Astrocyte (in vitro differentiated cells and primary cell): ENCODE measurements at places on chromosomes 6 and 20. TPM values are rescaled to one million over a fixed set of nuclear protein-coding genes. Genes with fewer than 3 reads are reported as not detected.

- DNase-seq, result no peak
Observed at GRCh38 chr6:106161311-106161874, 75.3 kb downstream of the PRDM1 start.

The CFAP61 gene
- total RNA-seq, result not detected in 2 replicates

DNA sequence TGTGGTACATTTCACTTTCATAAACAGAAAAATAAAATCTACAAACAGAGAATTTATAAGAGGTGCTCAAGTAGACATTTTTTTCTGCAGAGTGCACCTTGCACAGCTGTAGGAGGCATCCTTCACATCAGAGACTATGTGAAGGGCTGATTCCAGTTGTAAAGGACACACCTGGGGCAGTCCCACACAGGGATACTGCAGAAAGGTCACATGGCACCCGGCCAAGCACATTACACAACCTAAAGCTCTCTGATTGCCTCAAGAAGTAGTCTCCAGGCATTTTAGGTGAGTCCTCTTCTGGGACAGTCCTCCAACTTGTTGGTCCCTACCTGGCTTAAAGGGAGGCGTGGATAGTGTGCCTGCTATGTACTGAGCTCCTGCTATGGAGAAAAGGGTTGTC is 502.9 kb upstream of the NOX3 start:
- DNase-seq, result no peak

DNA sequence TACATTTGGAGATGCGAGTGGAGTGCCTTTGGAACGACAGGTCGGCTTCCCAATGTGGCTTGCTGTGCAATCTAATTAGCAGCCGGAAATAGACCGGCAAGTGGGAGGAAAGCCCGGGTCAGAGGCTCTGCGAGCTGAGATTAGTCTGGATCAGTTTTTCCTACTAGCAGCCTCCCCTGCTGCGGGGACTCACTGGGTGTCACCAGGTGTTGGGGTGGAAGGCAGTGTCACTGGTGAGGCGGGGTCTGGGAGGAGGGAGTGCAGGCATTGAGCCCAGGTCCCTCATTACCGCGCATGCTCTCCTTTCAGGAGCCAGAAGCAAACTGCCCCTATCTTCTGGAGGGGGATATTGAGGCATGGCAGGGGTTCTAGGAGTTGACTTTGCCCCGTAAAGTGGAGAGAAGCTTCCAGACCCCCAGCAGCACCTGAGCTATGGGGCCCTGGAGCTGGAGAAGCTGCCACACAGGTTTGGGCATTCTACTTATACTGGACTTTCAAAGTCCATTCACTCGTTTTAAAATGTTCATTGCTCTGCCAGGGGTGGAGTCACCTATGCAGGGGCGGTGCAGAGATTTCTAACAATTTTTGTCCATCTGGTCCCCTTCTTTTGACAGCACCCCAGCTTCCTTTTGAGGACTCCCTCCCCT is 11.0 kb downstream of the SULF2 start:
- no peak for DNase-seq

GRCh38 chr20:52681288-52681687 is 290.9 kb upstream of the TSHZ2 start:
- DNase-seq, result no peak

- no peak for DNase-seq
Observed at GRCh38 chr6:33578164-33578563, 1.9 kb downstream of the BAK1 start.

The TNF gene
- 0.79 and 1.2 TPM in 2 replicates for total RNA-seq

The ATP6V1G2 gene
- 2.6 and 3.4 TPM in 2 replicates for total RNA-seq

GRCh38 chr6:154653385-154653784 is 79.8 kb upstream of the SCAF8 start:
- no peak for DNase-seq

DNA sequence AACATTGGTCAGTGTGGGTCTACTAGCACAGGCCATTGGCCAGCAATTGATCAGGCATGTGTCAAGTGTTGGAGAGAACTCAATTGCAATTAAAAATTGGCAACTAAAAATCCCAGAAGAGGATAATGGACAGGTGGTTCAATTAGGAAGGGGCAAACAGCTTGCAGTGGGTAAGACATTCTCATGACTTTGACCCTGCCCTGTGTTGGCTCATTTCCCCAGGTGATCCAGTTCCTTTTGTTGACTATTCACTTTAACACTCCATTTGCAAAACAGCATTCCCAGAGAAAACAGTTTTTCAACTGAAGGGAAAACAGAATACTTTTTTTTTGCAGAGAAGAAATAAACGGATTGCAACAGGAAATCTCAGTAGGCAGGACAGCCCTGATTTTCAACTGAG is 28.9 kb upstream of the SCGN start:
- DNase-seq, result no peak

The CCM2L gene
- 0.11 TPM in 1 of 2 replicates, not detected in the other for total RNA-seq

The SUMO4 gene
- 1.4 and 1.6 TPM in 2 replicates for total RNA-seq

DNA sequence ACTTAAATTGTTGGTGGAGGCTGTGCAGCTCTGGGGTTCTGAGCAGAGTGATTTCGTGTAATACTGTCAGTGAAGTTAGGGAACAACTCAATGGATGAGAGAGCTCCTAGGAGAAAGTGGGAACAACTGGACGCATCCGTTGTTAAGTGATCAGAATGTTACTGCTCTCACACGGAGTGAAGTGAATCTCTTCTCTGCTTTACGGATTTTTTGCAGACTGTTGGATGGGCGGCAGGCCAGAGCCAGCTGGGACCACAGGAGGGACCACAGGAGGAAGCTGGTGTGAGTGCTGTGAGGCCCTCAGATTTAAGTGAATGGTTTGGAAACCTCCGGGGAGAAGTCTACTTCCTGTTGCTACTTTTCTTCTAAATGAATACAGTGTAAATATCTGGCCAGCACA is 23.7 kb upstream of the PPP1R14C start:
- peak; percentile 10 for DNase-seq

GRCh38 chr6:125913864-125914351 is 42.7 kb upstream of the HINT3 start:
- peak; percentile 96 for DNase-seq

The PYGB gene
- total RNA-seq, result 199 and 206 TPM in 2 replicates

GRCh38 chr6:69349771-69350170 is 447.0 kb downstream of the LMBRD1 start:
- DNase-seq, result no peak

DNA sequence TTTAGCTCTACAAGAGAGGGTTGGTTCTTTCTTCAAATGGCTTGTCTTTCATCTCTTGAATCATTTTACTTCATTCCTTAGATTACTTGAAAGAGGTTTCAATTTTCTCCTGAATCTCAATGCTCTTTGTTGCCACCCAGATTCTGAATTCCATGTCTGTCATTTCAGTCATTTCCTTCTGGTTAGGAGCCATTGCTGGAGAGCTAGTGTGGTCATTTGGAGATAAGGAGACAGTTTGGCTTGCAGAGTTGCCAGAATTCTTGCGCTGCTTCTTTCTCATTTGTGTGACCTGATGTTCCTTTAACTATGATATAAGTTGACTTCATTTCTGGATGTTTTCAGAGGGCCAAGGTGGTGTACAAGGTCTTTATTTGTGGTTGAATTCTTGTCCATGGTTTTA is 157.8 kb downstream of the SLC22A3 start:
- DNase-seq, result peak; percentile 40

DNA sequence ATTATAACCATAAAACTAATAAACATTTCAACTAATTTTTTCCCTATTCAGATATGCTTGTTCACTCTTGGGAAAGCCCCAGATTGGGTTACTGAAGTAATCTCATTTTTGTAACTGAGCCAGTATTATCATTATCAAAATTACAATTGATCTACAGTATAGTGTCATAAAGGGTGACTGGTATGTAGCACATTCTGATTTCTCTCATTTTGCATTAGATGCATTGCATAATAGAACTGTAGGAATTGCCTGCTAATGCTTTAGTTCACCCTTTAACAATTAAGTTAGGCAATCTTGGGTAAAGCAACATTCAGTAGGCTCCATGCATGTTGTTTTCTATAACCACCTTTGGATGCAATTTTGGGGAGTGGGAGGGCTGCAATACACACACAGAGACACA is 150.8 kb upstream of the FLRT3 start:
- DNase-seq, result no peak

DNA sequence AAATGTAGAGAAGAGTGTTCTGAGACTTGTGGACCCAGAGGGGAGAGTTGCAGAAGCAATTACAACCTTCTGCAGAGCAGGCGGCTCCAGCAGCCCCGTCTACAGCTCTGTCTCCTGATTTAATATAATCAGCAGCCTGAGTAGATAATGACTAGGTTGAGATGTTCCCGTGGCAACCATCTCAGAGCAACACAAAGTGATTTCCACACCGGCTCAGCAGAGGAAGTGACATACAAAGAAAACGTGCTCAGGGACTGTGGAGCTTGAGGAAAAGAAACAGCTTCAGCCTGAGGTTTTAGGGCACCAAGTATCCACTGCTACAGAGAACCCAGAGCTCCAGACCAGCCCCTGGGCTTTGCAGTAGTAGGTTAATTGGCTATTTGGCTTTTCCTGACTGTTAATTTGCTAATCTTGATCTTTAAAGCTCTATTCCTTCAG is 136.4 kb downstream of the MTFR2 start:
- peak; percentile 63 for DNase-seq

The ENPP1 gene
- total RNA-seq, result 7.1 and 8.9 TPM in 2 replicates

DNA sequence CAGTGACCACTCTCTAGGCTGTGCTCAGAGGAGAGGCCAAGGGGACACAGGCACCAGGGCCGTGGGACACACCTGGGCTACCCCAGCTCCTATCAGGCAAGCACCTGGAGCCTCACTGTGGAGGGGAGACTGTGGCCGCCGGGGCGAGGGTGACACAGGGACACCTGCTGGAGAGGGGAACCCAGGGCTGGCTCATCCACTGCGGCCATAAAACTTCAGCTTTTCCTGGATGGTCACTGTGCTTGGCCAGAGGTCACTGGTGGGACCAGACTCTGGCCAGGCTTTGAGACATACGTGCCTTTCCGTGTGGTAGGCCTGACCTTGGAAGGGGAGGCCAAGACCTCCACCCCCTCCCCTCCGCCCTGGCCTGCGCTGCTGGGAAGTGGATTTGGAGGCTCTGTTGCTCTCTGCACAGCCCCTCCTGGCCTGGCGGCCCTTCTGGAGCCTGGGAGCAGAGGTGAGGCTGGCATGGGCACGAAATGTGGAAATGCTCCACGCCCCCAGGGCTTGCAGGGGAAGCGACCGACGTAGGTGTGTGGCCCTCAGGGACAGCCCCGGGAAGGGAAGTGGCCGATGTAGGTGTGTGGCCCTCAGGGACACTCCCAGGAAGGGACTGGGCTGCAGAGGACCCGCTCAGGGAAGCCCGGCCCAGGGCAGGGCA is 42.9 kb upstream of the BHLHE23 start:
- DNase-seq, result no peak

DNA sequence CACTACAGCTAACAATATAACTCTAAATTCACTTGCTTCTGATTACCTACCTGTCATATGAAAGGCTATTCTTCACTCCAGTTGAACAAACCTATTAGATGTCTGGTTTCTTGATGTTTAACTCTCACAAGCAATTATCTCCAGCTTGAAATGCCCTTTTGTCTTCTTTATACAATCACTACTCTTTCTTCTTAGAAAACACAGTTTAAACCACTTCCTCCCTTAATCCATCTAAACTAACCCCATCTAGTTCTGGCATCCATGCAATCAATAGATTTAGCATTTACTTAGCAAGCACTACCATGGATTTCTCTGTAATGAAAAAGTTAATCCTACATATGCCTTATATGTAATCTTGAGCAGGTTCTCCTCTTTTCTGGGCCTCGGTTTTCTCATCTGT is 127.3 kb downstream of the ATXN1 start:
- no peak for DNase-seq

GRCh38 chr20:1813674-1814635 is 81.3 kb upstream of the SIRPA start:
- DNase-seq, result no peak

DNA sequence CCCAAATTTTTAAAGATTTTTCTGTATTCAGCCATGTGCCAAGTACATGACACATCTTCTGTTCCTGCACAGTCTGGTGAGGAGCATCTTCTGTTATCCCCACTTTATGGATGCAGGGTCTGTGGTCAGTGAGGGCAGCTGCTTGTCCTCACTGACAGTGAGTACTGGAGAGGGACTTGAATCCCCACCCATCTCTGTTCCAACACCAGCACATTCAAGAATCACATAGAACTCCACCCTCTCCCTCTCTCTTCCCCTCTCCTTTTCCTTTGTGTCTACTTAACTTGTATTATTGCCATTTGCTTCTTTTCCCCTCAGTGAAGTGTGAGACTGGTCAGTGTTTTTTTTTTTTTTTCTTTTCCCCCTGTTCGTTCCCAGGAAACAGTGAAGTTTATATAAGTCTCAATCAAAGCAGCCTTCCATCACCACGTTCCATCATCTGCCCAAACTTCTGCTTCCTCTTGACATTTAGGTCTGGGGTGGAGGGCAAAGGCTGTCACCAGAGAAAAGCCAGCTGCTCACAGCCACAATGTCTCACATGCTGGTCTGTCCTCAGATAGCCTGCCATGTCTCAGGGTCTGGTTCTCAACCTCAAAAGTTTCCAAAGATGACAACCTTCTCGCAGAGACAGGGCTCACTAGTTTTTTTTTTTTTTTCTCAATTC is 110.0 kb upstream of the SSTR4 start:
- DNase-seq, result no peak

DNA sequence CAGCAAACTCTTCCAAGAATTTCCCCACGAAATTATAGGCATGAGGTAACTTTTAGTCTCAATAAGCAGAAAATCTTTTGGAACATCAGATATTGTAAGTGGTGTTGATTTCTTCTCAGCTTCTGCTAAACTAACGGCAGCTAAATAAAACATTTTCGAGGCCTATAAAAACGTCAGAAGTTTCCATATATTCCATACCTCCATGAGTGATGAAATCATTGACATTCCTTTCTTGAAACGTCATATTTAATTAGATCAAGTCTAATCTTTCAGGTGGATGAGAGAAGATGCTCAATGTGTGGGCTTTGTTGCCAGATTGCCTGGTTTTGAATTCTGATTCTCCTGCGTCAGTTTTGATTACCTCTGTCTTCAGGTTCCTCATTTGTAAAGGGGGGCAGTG is 81.3 kb downstream of the CDC5L start:
- DNase-seq, result no peak

The LTA gene
- not detected in 2 replicates for total RNA-seq

GRCh38 chr6:142481466-142481865 is 179.7 kb downstream of the ADGRG6 start:
- DNase-seq, result no peak

DNA sequence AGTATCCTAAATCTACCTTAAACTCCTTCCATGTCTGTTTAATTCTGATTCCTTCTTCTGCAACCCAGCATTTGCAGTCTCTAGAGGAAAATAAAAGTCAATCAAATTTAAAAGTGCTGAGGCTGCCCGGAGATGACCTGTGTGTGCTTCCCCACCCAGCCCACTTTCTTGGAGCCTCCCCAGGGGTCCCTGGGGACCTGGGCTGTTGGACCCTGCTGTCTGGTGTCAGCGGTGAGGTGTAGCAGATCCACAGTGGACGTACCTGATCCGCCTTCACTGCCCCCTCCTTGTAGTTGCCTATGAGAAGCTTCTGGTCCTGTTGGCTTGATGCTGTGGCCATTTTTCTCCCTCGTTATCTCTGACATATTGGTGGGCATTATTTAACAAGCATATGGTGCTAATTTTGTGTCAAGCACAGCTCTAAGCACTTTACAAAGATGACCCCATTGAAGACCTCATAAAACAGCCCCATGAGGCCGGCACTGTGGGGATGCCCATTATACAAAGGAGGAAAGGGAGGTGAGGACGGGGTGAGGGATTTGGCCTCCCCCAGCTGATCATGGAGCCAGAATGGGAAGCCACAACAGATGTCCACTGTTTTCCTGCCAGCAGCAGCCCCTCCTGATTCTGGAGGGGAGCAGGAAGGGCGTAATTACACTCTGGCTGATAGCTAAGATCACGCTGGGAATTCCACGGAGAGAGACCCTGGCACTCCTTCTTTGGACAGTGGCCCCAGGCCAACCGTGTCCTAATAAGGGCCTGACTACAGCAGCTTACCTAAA is 628.2 kb downstream of the CDH26 start:
- no peak for DNase-seq

The C6orf163 gene
- 1.6 and 2.9 TPM in 2 replicates for total RNA-seq

- DNase-seq, result no peak
Observed at GRCh38 chr6:88494401-88495140, 328.4 kb upstream of the CNR1 start.
